GM19239 (cell line): ENCODE measurements at places on chromosomes 13 and 19.

DNA sequence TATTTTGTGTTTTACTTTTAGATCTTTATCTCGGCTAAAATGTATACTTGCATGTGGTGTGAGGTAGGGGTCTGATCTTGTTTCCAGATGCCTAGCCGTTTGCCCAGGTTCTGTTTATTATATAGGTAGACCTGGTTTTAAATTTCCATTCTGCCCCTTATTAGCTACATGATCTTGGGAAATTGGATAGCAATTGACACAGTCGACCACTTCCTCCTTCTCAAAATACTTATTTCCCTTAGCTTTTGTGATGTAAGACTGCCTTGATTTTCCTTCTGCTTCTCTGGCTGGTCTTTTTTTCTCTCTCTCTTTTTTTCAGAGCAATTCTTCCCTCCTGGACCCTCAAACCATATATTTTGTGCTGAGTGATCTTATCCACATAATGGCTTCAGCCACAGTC is 3.0 kb upstream of the PGLYRP1 start:
- DNase-seq: no peak

DNA sequence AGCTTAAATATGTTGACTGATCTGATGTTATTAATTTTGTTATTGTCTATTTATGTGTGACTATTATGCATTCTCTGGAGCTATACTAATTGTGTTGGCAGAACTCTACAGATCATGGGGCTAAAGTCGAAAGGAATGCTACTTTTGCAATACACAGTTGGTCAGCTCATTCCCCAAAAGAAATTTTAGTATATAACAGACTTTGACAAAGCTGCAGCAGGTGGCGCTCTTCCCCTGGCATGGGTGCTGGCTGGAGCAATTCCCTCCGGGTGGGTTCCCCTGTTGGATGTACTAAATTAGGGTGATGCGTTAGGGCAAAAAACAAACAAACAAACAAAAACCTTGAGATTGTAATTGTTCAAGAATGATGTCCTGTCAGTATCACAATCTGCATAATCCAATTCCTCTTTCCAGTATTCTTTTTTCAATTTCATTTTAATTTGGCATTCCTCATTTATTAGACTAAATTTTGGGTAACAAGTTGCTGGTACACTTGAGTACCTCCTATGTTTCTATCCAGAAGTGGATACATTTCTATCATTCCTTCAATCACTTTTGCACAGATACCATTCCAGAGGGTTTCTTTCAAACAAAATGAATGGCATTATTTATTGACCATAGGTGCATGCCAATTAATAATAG is 322.8 kb upstream of the EDNRB start:
- peak; percentile 1 for DNase-seq

DNA sequence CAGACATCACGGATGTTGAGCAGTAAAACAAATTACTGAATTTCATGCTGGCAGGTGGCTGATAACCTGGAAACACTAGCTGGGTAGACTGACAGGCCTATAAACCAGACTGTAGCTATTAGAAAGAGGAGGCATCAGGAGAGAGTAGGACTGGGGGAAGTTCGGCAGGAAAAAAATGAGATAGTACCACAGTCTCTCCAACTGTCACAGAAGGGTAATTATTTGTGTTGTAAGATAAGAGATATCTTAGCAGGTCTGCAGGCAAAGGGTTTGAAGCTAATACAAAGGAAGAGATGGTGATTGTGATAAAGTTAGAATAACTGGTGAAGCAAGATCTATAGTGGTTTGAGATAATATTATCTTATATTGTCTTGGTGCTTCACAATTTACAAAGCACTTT is 41.7 kb downstream of the MIPEP start:
- DNase-seq: no peak

DNA sequence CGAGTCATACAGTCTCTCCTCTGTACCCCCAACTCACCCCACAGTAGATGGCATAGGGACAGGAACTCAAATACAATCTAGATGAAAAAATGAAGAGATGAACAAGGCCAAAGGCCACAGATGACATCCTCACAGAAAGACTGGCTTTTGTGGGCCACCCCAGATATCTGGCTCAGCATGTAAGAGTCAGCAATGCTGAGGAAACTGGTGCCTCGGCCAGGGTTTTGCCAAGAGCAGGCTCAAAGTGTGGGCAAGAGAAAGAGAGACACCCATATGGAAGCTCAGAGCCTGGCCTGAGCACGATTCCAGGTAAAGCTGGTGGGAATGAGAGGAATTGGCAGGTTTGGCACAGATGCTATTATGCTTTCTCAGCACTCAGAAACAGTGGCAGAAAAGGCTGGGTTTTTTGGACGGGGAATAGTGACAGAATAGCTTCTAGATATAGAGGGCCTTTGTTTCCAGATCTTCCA is 460.6 kb downstream of the FOXO1 start:
- no peak for DNase-seq

DNA sequence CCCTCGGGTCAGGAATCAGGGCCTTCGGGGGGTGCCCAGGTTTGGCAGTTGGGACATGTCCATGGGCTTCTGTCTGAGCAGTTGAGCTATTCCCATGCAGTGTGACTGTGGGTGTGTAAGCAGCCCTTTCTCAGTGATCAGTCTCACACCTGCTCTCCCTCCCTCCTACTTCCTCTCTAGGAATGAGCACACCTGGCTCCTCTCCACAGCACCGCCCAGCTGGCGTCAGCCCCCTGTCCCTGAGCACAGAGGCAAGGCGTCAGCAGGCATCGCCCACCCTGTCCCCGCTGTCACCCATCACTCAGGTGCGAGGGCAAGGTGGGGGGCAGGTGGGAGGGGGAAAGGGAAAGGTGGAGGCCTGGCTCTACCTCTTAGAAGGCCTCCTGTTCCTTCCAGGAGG is 25.9 kb downstream of the COMP start:
- DNase-seq: no peak
